Stimulated activated CD8-positive, alpha-beta memory T cell treated with anti-CD3 and anti-CD28 coated beads, Interleukin-15, amount 100 ng/mL, for 24 hours (primary cell): ENCODE measurements at places on chromosomes 12 and 14.

DNA sequence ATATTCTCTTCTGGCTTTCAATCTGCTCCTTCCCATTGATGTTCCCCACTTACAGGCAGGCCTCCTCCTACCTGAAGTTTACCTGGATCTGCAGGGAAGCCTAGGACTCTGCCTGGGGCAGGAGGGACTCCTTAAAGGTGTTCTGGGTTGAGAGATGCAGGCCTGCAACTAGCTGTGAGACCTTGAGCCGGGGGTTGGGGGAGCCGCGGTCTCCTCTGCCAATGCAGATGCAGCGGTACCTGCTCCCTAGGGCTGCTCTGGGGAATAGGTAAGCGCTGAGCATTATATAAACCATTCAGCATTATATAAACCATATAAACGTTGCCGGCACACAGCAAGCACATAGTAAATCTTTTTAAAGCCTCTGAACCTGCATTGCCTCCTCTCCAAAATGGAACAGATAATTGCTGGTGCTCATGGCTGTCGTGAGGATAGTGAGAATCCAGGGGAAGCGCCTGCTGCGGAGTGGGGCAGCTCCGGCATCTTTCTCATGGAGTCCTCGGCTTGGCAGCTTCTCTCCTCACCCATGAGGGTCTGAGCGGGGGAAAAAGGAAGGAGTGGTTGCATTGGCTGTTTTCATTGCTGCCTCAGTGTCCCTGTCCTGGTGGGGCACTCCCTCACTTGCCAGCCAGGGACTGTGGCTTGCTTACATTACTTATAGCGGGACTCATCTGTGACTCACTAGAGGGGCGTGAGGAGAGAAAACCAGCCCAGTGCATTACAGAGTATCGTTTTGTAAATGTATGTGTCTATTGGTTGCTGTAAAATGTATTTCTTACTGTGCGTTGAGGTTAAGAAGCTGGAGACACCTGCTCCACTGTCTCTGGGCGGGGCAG is 12.5 kb upstream of the KRT80 start:
- DNase-seq: no peak

DNA sequence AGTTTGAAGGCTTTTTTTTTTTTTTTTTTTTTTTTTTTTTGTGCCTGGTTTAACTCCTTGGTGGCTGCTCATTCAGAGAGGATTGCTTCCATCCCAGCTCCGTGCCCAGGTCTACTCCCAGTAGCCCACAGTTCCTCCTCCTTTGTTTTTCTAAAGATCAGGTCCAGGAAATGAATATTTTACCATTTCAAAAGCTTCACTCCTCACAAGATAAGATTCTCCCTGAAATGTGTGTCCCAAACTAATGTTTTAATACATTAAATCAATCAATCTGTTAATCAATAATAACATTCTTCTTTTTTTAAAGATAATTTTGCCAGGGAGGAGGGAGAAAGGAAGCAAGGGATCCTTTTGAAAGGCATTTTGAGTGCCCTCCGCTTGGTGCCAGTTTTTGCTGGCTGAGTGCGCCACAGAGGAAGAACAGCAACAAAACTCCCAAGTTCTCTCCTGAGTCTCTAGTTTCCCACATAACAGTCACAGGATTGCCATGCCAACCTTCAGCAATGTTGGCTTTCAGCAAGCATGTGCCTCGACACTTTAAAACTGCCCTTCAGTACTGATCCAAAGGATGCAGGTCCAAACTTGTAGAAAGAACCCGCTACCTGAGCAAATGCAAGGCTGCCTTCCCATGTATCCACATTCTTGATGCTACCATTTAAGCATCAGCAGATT is 99.2 kb downstream of the RMST start:
- DNase-seq: no peak

DNA sequence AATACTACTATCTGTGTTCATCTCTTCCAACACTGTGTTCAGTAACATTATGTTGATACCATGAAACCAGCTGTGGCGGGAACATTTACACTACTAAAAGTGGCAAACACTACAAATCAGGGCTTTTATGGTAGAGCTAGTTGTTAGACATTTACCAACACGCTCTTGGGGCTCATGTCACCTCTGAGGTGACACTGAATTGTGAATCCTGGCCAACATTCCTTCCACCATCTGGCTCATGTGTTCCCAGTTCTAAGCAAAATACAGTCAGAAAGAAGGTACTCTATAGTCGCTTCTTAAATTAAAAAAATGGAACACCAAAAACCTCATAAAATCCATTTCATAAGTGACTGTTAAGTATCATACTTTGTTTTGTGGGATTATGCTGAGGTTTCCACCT is 436.6 kb downstream of the FUT8 start:
- DNase-seq: no peak

GRCh38 chr12:28896421-28896820 is 252.7 kb upstream of the FAR2 start:
- no peak for DNase-seq
